ENCODE measurements at places on chromosomes 3 and 15. TPM values are rescaled to one million over a fixed set of nuclear protein-coding genes. Genes with fewer than 3 reads are reported as not detected.

The PPP2R3A gene
- 33.8 TPM for total RNA-seq

The PLSCR2 gene
- total RNA-seq = 1.3 TPM

The IFRD2 gene
- total RNA-seq = 57.0 TPM

The ACP3 gene
- 9.6 TPM for total RNA-seq

The SACM1L gene
- 62.6 TPM for total RNA-seq

The PYGO1 gene
- 1.6 TPM for total RNA-seq

The CLEC3B gene
- 14.7 TPM for total RNA-seq

The LIPH gene
- 165 TPM for total RNA-seq

The ARGFX gene
- not detected for total RNA-seq

The P2RY14 gene
- 18.2 TPM for total RNA-seq

The MOBP gene
- total RNA-seq = 1.4 TPM

The UROC1 gene
- not detected for total RNA-seq

The CORO2B gene
- total RNA-seq = 1.3 TPM

The SH2D7 gene
- total RNA-seq = 2.2 TPM

The P3H2 gene
- total RNA-seq = 44.1 TPM

The GOLGA8J gene
- total RNA-seq = 0.29 TPM

The GXYLT2 gene
- total RNA-seq = 5.3 TPM

The GATA2 gene
- 1.6 TPM for total RNA-seq

The EPB42 gene
- not detected for total RNA-seq

The SERPINI2 gene
- total RNA-seq = not detected

The CYP1A1 gene
- not detected for total RNA-seq

The SLC12A1 gene
- total RNA-seq = not detected

The WDR93 gene
- not detected for total RNA-seq

The PIERCE2 gene
- total RNA-seq = 3.0 TPM

The DNAH12 gene
- 0.07 TPM for total RNA-seq

The IQCF5 gene
- total RNA-seq = not detected

The ALG3 gene
- total RNA-seq = 30.8 TPM

The IMPG2 gene
- total RNA-seq = 0.09 TPM

The EFCC1 gene
- total RNA-seq = 12.0 TPM

The CDHR4 gene
- total RNA-seq = not detected

The VILL gene
- total RNA-seq = 69.7 TPM

The DPH6 gene
- 23.7 TPM for total RNA-seq

The TNNC1 gene
- 6.3 TPM for total RNA-seq

The BDH1 gene
- 79.3 TPM for total RNA-seq

The EAF2 gene
- total RNA-seq = 8.9 TPM

The TTLL13 gene
- 0.34 TPM for total RNA-seq

The SLC41A3 gene
- 31.2 TPM for total RNA-seq

The SHF gene
- 19.2 TPM for total RNA-seq

The PLIN1 gene
- total RNA-seq = 0.77 TPM

The ACAN gene
- total RNA-seq = 0.23 TPM

Measured in mucosa of descending colon (tissue), 3 donors.